Hypothalamus (tissue), 51 donors: ENCODE measurements at places on chromosomes 11 and 22.

GRCh38 chr11:12056119-12056518 is 47.7 kb upstream of the DKK3 start:
- no peak for DNase-seq

DNA sequence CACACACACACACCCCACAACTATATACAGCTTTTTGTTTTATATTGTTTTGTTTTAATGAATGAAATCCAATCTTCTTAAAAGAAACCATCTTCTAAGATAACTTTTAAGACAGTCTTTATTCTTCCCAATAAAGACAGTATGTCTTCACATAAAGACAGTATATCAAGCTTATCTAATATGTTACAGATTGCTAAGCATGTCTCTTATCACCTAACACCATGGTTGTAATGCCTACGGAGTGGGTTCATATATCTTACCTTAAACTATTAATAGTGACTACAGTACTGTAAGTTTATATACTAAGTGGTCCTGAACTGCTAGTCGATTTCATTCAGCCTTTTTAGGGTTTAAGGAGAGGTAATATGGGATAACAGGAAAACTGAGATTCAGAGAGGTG is 8.5 kb downstream of the RNF141 start:
- no peak for DNase-seq

GRCh38 chr22:41752011-41752970 is 48.2 kb upstream of the CCDC134 start:
- DNase-seq = no peak

GRCh38 chr22:48720662-48721394 is 1106.8 kb downstream of the BRD1 start:
- DNase-seq = no peak

- DNase-seq = no peak
Observed at GRCh38 chr11:16770016-16770415, 31.6 kb downstream of the C11orf58 start.

- DNase-seq = no peak
Observed at GRCh38 chr22:27107386-27107785, 450.0 kb downstream of the MIAT start.

- DNase-seq = no peak
Observed at GRCh38 chr22:48333323-48333763, 1494.3 kb downstream of the BRD1 start.

GRCh38 chr11:115682101-115682500 is 177.9 kb upstream of the CADM1 start:
- no peak for DNase-seq

- DNase-seq = no peak
Observed at GRCh38 chr11:130616573-130616972, 168.1 kb downstream of the ADAMTS15 start.
